Hematopoietic multipotent progenitor cell treated with erythropoietin and hydrocortisone succinate and interleukin-3 and kit ligand, for 15 days (in vitro differentiated cells): ENCODE measurements at places on chromosomes 6 and 20.

GRCh38 chr6:84508981-84509380, 255.4 kb downstream of the TBX18 start:
- DNase-seq = no peak

GRCh38 chr20:63163596-63164483, 52.1 kb downstream of the YTHDF1 start:
- no peak for DNase-seq

GRCh38 chr6:148625609-148626008, 121.2 kb upstream of the UST start:
- DNase-seq = no peak

- no peak for DNase-seq
These were observed 128.3 kb downstream of the DST start for GRCh38 chr6:56514395-56514794.

GRCh38 chr6:169409742-169410312, 156.2 kb upstream of the THBS2 start:
- DNase-seq = no peak

GRCh38 chr6:1525364-1526038, 84.2 kb upstream of the FOXC1 start:
- DNase-seq = no peak

GRCh38 chr6:29563435-29563965, 4.0 kb upstream of the UBD start:
- DNase-seq = no peak

- DNase-seq = no peak
These were observed 15.7 kb downstream of the VTA1 start for GRCh38 chr6:142162780-142163179.

DNA sequence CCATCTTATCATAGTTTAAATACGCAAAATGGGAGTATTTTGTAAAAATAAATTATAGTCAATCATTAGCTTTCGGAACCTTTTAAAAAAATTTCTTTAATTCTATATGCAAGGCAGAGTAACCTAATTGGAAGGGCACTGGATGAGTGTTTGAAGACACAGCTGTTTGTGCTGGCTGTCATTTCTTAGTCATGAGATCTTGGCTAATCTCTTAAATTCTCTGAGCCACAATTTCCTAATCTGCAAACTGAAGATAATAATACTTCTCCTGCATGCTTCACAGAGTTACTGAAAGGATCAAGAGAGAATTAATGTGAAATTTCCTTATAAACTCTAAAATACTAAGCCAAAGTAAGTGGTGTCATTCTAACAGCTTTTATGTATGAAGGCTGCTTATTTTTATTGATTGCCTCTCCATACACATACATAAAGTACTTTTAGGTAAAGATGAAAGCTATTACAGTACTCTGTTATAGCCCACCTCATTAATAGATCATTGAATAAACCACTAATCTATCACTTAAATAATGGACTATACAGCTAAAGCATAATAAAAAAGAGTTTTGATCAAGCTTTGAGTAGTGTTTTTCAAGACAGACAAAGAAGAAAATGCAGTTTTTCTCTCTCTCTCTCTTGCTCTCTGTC, 383.7 kb upstream of the IRAK1BP1 start:
- DNase-seq = no peak

- no peak for DNase-seq
These were observed 239.2 kb downstream of the SYNDIG1 start for GRCh38 chr20:24708411-24709295.
